ENCODE measurements at places on chromosomes 1 and 21.

- no peak for DNase-seq
Measured at GRCh38 chr1:220189750-220190347, 82.4 kb downstream of the RAB3GAP2 start.

DNA sequence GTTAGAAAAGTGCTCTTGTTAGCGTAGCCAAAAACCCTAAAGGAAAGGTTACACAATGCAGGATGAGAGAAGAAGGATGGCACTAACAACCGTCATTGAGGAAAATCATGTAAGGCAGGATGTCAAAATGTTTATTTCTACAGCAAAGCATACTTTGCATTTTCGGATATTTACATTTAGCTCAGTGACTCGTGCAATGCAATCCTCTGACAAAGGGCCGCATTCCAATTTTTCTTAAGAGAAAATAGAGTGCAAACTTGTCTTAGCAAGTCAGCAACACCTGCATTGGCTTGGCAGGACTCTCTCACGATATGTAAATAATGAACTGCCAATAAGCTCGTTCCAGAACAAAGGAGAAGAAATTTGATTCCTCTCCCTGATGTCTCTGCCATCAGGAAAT lies 33.3 kb downstream of the TIAM1 start:
- DNase-seq, result no peak

- no peak for DNase-seq
Measured at GRCh38 chr21:42703136-42703908, 49.9 kb downstream of the PDE9A start.

GRCh38 chr1:41222496-41222895 lies 19.6 kb downstream of the SCMH1 start:
- DNase-seq, result no peak

GRCh38 chr1:89953131-89953626 lies 41.7 kb upstream of the ZNF326 start:
- DNase-seq, result no peak

DNA sequence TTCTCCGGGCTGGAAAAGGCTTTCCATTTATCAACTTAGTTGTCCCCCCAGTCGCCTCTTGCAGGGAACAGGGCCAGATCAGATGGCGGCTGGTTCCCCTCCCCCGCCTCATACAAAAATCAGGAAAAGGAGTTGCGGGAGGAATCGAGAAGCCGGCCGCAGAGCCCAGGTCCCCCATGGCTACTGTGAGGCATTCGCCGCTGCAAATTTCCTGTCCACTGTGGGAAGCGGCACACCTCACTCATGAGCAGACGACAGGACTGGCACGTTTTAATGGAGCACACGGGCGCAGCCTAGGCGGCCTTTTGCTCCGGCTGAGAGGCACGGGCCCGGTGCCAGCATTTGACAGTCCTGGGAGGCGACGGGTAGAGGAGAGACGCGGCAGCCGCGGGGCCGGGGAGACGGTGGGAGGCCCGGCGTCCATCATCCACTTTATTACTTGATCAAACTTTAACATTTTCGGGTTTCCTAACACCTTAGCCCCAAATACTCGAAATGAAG lies 1.1 kb downstream of the GNG4 start:
- no peak for DNase-seq

DNA sequence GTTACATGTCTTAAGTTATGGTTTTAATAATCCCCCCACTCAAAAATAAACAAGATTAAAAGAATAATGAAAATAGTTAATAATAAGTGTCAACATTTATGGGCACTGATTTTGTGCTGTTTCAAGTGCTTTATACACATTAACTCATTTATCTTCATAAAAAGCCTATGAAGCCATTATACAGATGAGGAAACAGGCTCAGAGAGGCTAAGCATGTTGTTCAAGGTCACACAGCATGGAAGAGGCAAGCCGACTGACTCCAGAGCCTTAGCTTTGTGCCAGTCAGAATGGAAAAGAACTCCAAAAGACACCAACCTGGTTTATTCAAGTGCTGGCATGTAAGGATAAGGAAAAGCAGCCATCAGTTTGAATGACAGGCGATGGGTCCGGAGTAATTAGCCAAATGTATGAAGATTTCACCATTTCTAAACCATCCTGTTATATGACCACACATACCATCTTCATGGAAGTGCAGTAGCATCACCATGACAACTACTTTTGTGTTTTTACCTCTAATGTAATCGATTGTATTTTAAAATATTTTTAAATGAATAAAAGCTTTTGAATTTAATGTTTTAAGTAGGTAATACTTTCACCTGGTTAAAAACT lies 14.4 kb upstream of the ID3 start:
- DNase-seq, result no peak

Data from cortex of kidney (tissue), 1 donor.